ENCODE measurements at places on chromosomes 12 and 14. TPM values are rescaled to one million over a fixed set of nuclear protein-coding genes. Genes with fewer than 3 reads are reported as not detected.

TMEM229B gene
- 63.9 TPM for total RNA-seq

PRB2 gene
- not detected for total RNA-seq

PTGER2 gene
- 2.9 TPM for total RNA-seq

DACT1 gene
- total RNA-seq: 32.1 TPM

CLEC9A gene
- not detected for total RNA-seq

ERP27 gene
- 0.31 TPM for total RNA-seq

SIX6 gene
- not detected for total RNA-seq

CD27 gene
- total RNA-seq: not detected

OXA1L gene
- 132 TPM for total RNA-seq

TMPRSS12 gene
- not detected for total RNA-seq

CBLN3 gene
- total RNA-seq: 16.2 TPM

SCYL2 gene
- total RNA-seq: 49.6 TPM

CPM gene
- 60.2 TPM for total RNA-seq

ADCY6 gene
- 44.0 TPM for total RNA-seq

Data from adrenal gland (tissue), 19 donors.